Activated CD4-positive, alpha-beta T cell treated with anti-CD3 and anti-CD28 coated beads, Interleukin-2, amount 10 ng/mL, durations not matched to agents 24 days and 14 days (primary cell): ENCODE measurements at places on chromosomes 7 and 10. TPM values are rescaled to one million over a fixed set of nuclear protein-coding genes. Genes with fewer than 3 reads are reported as not detected.

GPR22 gene
- not detected in 2 replicates for total RNA-seq

FBXL13 gene
- total RNA-seq, result 0.09 and 0.99 TPM in 2 replicates

ARPC1B gene
- total RNA-seq, result 248 and 250 TPM in 2 replicates

HKDC1 gene
- 0.07 and 0.09 TPM in 2 replicates for total RNA-seq

FAM180A gene
- not detected in 2 replicates for total RNA-seq

C10orf143 gene
- 2.5 and 3.0 TPM in 2 replicates for total RNA-seq

TMEM196 gene
- total RNA-seq, result not detected in 2 replicates

ANKMY2 gene
- 8.0 and 8.7 TPM in 2 replicates for total RNA-seq

SPAM1 gene
- not detected in 2 replicates for total RNA-seq

MOGAT3 gene
- total RNA-seq, result not detected in 2 replicates

- no peak for DNase-seq
Observed at GRCh38 chr10:117518246-117518645, 24.3 kb upstream of the EMX2 start.

GRCh38 chr7:86929293-86930109 lies 130.0 kb downstream of the ELAPOR2 start:
- no peak for DNase-seq

DNA sequence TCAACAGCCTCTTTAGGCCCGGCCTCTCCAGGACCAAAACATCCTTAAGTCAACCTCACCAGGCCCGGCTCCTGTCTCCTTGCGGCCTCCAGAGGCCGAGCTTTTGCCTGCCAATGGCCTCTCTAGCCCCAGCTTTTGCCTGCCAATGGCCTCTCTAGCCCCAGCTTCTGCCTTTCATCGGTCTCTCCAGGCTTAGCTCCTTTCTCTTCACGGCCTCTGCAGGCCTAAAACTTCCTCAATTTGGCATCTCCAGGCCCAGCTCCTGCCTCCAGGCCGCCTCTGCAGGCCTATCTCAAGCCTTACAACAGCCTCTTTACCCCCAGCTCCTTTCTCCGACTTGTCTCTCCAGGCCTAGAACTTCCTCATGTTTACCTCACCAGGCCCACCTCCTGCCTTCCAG lies 15.7 kb upstream of the TMEM248 start:
- no peak for DNase-seq

- no peak for DNase-seq
Observed at GRCh38 chr10:4111643-4112042, 326.6 kb upstream of the KLF6 start.

- no peak for DNase-seq
Observed at GRCh38 chr7:44071726-44072363, 6.5 kb upstream of the PGAM2 start.
